Fibroblast of skin of scalp (primary cell): ENCODE measurements at places on chromosomes 12 and 14.
A peak's percentile ranks its signal among the peaks of the same experiment; 100 is the strongest.

DNA sequence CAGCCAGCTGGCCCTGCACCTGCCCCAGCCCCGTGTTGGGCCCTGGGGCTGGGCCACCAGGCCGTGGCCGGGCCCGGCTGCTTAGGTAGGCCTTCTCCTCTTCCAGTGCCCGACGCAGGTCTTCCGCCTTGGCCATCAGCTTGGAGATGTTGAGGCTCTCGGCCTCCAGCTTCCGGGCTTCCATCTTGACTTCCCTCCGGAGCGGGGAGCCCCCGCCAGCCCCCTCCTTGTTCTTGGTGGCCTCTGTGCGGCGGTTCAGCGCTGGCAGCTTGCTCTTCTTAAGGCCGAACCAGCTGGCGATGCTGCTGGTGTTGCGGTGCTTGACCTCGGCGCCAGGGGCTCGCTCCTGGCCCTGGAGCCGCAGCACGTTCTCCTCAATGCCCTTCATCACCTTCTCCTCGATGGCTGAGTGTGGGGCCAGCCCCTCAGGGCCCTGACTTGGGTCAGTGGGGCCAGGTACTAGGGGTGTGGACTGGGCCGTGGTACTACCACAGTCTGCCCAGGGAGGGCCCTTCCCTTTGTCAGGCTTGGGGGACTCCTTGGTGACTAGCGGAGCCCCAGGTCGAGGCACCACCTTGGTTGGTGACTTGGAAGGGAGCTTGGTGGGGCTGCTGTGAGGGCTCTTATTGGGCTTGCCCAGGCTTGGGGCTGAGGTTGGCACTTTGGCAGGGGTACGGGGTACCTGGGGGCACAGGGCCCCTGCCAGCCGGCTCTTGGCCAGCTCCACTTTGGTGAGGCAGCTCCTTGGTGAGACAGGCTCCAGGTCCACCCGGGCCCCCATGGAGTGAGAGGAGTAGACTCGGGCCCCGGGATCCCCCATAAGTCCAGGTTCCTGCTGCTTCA lies 33.2 kb downstream of the NCKAP5L start:
- DNase-seq, result no peak

- no peak for DNase-seq
Observed at GRCh38 chr12:46214668-46215436, 54.0 kb downstream of the SLC38A1 start.

GRCh38 chr14:22854963-22855724 lies 16.4 kb upstream of the LRP10 start:
- no peak for DNase-seq

- DNase-seq, result no peak
Observed at GRCh38 chr14:80352471-80352870, 141.2 kb upstream of the DIO2 start.

DNA sequence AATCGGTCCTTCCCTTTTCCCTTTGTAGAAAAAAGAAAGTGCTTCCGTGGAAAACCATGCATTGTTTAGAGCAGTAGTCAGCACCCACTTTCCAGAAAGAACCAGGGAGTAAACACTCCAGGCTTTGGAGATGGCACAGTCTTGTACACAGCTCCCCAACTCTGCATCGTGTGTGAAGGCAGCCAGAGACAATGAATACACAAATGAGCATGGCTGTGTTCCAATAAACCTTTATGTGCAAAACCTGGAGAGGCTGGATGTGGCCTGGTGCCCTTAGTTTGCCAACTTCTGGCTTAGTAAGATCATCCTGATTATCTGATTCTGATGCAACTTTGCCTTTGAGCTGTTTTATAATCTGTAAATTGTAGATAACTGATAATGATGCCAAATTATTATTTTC lies 463.4 kb upstream of the TMEM132C start:
- peak; percentile 6 for DNase-seq

DNA sequence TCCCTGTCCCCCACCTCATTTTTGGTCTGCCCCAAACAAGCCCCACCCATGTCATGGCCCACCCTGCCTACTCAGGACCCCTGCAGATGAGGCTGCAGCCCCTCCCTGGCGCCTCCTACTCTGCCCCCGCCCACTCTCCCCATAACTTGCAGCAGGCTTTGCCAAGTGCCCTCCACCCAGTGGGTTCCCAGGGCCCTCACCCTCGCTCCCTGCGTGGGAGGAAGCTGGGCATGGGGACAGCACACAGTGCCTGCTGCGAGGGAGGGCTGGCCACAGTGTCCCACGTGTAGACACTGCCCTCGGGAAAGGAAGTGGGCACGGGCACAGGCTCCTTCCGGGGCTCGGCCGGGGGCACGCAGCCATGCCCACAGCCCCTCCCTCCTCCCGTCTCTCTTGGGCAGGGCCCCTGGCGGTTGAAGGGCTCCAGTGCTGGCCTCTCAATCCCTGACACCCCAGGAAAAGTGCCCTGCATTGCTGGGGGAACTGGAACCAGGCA lies 9.4 kb downstream of the AKT1 start:
- no peak for DNase-seq

GRCh38 chr14:34331728-34332623 lies 130.1 kb downstream of the SPTSSA start:
- peak; percentile 52 for DNase-seq

DNA sequence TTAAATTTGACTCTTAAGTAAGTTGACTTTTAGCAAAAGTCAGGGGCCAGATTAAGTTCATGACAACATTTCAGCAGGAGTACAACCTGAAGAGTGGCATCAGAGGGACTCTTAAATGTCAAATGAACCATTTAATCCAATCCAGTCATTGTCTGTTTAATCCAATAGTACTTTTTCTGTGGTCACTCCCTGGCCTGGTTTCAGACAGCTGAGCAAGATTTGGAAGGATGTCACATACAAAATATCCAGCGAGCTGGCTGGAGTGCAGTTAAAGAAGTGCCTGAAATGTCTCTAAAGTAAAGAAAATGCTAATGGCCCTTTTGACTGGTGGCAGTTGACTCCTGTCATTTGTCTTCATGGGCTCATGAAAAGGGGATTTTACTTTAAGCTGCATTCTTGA lies 1082.1 kb downstream of the AACS start:
- DNase-seq, result no peak

DNA sequence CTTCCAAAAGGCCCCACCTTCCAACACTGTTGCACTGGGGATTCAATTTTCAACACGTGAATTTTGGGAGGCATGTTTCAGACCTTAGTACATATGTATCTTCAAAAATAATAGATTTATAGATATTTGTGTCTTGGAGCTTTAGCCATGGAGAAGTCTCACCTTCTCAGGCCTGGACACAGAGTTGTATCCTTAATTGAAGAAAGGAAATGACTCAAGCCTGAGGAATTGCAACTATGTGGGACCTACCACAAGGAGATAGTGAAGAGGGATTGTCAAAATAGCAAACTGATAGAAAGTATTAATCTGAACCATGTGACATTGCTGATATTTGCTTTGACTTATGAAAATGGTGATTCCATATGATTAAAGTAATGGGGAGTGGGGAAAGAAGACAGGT lies 89.8 kb downstream of the ACSS3 start:
- peak; percentile 55 for DNase-seq

GRCh38 chr14:93305725-93306418 lies 27.0 kb downstream of the BTBD7 start:
- DNase-seq, result no peak

GRCh38 chr12:55385891-55386290 lies 14.4 kb upstream of the OR6C65 start:
- DNase-seq, result no peak

GRCh38 chr14:98161356-98161755 lies 1110.6 kb downstream of the BCL11B start:
- DNase-seq, result peak; percentile 4

DNA sequence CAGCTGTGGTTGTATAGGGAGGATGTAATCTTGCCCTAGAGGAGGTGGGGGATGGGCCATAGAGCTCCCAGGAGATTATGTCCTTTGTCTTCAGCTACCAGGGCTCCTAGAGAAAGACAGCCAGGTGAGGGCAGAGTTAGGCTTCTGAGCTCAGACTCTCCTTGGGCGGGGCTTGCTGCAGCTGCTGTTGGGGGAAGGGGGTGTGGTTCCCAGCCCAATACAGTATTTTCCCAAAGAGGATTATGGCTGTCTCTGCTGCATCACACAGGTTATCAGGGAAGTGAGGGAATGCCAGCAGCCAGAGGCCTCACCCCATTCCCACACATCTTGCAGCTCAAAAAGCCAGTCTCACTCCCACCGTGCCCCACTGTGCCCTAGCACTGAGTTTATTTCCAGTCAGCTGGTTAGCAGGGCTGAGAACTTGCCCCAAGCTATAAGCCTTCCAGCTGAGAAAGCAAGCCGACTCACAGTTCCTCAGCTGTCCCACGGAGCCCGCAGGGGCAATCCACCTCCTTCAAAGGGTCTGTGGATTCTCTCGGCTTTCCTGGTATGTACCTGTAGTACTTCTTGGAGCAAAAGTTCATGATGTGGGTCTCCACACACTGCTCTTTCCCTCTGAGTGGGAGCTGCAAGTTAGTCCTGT lies 217.3 kb upstream of the CPNE8 start:
- DNase-seq, result no peak

DNA sequence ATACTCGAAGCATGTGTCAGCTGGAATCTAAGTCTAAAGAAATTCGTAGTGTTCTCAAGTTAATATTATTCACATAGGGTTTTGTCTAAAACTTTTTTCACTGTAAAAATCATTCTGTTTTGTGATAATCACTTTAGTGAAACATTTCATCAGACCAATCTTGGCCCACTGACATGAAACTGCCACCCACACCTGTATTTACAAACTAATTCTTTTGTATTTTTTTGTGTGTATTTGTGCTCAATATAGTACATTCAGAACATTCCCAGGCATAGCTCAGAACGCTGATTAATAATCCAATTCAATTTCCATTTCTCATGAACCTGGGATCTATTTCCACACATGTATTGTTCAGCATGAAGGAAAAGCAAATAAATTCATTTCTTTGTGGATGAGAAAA lies 191.7 kb downstream of the RASSF9 start:
- DNase-seq, result no peak

DNA sequence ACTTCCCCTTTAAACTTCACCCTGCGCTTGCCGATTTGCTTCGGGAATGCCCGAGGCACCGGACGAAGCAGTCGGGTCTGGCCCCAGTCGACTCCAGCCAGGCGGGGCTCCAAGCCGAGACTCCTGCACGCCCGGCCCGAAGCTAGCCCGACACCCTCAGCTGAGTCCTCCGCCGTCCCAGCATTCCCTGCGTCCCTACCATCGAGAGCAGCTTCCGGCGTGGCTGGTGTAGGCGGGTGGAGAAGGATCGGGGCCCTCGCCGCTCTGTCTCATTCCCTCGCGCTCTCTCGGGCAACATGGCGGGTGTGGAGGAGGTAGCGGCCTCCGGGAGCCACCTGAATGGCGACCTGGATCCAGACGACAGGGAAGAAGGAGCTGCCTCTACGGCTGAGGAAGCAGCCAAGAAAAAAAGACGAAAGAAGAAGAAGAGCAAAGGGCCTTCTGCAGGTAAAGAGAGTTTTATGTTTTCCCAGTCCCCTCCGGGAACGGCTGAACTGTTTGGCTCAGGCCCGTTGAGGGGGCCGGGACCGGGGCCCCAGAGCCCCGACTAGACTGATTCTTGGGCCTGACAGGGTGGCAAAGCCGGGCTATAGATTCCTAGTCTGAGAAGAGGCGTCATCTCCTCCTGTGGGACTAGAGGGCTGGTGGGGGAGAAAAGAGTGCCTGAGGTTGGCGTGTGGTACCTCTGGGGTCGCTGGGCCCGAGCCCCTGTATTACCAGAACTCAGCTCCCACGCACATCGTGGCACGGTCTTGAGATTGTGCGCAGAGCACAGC lies at the start of gene METAP2:
TSS of gene METAP2 (plus strand) at position 269 of the 776 bp plus-strand sequence. CDS start at position 297, 28 bp downstream.
- DNase-seq, result peak; percentile 97

GRCh38 chr12:111757361-111758119 lies 9.2 kb upstream of the ALDH2 start:
- peak; percentile 42 for DNase-seq

DNA sequence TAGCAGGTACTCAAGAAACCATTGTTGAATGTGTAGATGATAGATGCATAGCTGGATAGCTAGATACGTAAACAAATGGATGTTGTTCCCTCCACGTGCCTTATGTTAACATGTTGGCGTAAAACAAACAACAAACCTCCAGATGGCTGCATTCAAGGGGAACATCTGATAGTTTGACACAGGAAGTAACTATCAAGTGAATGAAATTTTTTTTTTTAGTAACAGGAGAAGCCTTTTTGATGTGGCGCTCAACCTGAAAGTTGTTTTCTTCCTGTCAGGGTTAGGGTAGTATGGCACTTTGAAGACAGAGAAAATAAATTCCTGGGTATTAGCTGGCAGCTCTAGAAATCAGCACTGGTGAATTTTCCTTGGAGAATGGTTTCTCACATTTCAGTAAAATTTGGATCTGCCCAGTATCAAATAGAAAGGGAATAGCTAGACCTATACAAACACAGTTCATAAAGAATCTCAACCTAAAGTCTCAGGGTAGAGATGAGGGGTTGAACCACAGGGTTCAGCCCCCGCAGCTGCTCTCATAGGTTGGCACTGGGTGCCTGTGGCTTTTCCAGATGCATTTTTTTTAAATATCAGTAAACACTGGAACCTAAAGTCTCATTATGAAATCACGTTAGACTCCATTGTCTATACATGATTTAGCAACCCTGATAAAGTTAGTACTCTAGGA lies 18.8 kb upstream of the RAP1B start:
- no peak for DNase-seq

DNA sequence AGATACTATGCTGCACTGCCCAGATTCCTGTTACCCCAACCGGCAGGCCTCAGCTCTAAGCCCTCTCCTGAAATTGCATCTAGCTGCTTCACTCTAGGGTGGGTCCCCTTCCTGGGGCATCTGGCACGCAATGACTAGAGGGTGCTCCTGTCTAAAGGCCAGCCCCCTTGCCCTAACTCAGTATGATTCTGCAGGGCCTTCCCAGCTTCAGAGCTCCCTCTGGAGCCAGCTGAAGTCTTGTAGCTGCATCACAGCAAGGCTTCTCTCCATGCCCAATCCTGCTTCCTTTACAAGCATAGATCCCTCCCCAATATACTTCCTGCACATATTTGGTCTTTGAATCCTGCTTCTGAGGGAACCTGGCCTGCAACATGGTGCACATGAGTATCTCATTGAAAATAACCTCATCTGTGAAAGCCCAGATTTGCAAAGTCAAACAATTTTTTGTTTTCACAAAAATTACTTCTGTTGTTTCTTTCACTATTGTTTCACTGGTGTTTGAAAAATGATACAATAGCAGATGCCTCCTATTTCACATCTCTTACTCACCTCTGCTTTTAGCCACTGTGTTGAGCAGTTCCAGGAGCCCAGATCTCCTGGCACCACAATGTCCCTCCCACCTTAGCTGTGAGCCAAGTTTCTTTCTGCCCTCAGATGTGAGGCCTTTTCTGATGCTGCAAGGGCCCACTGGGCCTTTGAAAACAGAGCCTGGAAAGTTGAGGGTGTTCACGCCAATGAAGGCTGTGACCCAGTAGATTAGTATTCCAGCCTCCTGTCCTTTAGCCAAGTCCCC lies 169.5 kb upstream of the EGLN3 start:
- DNase-seq, result no peak

- no peak for DNase-seq
Observed at GRCh38 chr14:50013198-50013918, 103.0 kb downstream of the VCPKMT start.

GRCh38 chr12:123847019-123847418 lies 84.9 kb downstream of the DNAH10 start:
- no peak for DNase-seq

GRCh38 chr12:1972856-1973317 lies 31.4 kb downstream of the DCP1B start:
- no peak for DNase-seq
